Esophagus squamous epithelium (tissue), 5 donors: ENCODE measurements at places on chromosomes 1 and 21.

DNA sequence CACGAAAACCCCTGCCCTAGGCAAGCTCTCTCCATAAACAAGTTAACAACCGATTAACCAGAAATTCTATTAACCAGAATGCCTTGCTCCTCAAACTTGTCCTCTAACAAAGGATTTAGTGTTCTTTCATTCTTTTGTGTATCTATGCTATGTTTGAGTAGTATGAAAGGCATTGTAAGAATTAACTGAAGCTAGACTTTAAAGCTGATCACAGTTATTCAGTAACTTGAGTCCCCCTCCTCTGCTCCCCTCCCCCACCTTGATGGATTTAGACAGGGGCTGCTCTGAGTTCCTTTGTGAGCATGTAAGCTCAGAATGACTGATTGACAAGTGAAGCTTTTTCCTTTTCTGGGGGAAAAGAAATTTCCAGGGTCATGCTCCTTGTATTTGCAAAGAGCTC, 257.6 kb downstream of the TTLL7 start:
- no peak for DNase-seq

- DNase-seq, result no peak
Measured at GRCh38 chr1:195733826-195734225, 874.4 kb downstream of the KCNT2 start.

GRCh38 chr1:35863881-35864625, 19.0 kb upstream of the AGO1 start:
- DNase-seq, result no peak

- no peak for DNase-seq
Measured at GRCh38 chr1:24911651-24912155, 18.4 kb downstream of the RUNX3 start.
